SJSA1 (cell line): ENCODE measurements at places on chromosomes 1 and 21.

GRCh38 chr1:207461649-207462048 lies 7.5 kb downstream of the CR2 start:
- H3K4me3 ChIP-seq, result no peak overlapping the region
- H3K27ac ChIP-seq, result no peak overlapping the region
- H3K27me3 ChIP-seq, result peaks cover 17% of the 10 kb centered on the region; the same call in 1 of the 2 replicates
- no peak for DNase-seq

DNA sequence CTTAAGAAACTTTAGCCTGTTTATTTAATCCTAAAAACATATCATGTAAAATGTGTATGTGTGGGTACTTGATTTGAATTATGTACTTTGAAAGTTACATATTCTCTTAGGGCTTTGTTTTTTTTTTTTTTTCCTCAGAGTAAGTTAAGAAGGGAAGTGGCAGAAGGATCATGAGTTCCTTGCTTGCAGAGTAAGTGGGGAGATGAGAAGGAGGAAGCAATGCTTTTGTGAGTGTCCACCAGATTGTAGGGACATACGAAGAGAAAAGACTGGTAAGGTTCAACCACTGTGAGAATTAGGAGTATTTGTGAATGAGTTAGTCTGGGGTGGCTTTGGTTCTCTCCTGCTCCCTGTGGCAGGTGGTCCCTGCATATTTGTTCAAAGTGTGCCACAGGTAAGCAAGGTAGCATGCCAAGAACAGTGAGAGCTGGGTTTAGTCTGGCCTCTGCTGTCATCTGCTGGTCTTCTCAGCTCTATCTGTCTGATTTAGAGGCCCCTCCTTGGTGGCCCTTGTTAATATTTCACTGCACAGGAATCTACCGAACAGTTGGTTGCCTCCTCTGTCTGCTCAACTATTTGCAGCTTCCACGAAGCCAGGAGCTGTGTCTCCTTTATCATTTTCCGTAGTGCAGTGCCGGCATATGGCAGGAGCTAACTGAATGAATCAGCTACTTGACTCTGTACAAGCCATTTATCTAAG lies 9.5 kb downstream of the DNM3 start:
- no peak for DNase-seq
- no peaks in the 10 kb centered on the region for H3K36me3 ChIP-seq
- H3K27ac ChIP-seq, result no peak overlapping the region
- no peak overlapping the region for H3K4me3 ChIP-seq

- H3K27me3 ChIP-seq, result no peaks in the 10 kb centered on the region
- no peak for DNase-seq
- no peak overlapping the region for H3K4me3 ChIP-seq
- H3K36me3 ChIP-seq, result no peaks in the 10 kb centered on the region
- peaks cover 29% of the 10 kb centered on the region for H3K4me1 ChIP-seq
Measured at GRCh38 chr1:232617237-232617636, 12.7 kb downstream of the SIPA1L2 start.

- no peak overlapping the region for H3K27ac ChIP-seq
- H3K4me3 ChIP-seq, result no peak overlapping the region
Measured at GRCh38 chr1:195332102-195332501, 1276.1 kb downstream of the KCNT2 start.

- H3K36me3 ChIP-seq, result no peaks in the 10 kb centered on the region
- peaks cover 27% of the 10 kb centered on the region for H3K4me1 ChIP-seq
- no peak for DNase-seq
- no peak within 1 kb of the TSS for H3K27ac ChIP-seq
- no peaks in the 10 kb centered on the region for H3K27me3 ChIP-seq
- H3K4me3 ChIP-seq, result no peak within 1 kb of the TSS
Measured at GRCh38 chr1:113871597-113872113, at the start of gene PTPN22. Gene PTPN22, minus strand, starts transcription at chr1:113871712.

DNA sequence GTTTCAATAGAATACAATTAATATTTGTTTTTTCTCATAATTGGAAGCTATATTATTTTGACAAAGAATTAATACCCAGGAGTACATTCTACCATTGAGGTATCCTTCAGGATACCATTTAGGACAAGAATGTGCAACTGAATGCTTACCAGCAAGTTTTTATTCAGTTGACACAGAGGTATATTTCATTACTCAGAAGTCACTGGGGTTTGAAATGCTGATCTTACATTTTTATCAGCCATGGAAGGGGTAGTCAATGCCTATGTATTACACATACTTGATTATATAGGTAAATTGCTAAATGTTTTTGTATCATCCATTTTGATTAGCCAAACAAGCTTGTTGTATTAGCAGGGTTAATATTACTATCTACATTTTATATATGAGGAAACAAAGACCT lies 48.0 kb downstream of the C1orf87 start:
- H3K36me3 ChIP-seq, result no peaks in the 10 kb centered on the region
- no peaks in the 10 kb centered on the region for H3K4me1 ChIP-seq
- no peaks in the 10 kb centered on the region for H3K27me3 ChIP-seq
- no peak for DNase-seq
- H3K4me3 ChIP-seq, result no peak overlapping the region

- peaks cover 3% of the 10 kb centered on the region; the same call in 1 of the 2 replicates for H3K4me1 ChIP-seq
- no peak overlapping the region for H3K27ac ChIP-seq
- no peaks in the 10 kb centered on the region; the same call in 1 of the 2 replicates for H3K27me3 ChIP-seq
- no peaks in the 10 kb centered on the region for H3K36me3 ChIP-seq
Measured at GRCh38 chr1:1429671-1430073, 5.8 kb upstream of the VWA1 start.

- no peak overlapping the region for H3K4me3 ChIP-seq
- no peak overlapping the region for H3K27ac ChIP-seq
- no peaks in the 10 kb centered on the region for H3K27me3 ChIP-seq
- H3K4me1 ChIP-seq, result no peaks in the 10 kb centered on the region
- DNase-seq, result no peak
- H3K36me3 ChIP-seq, result no peaks in the 10 kb centered on the region
Measured at GRCh38 chr1:221076391-221076811, 197.2 kb downstream of the HLX start.

GRCh38 chr1:119981986-119982815 lies 85.9 kb upstream of the ADAM30 start:
- H3K4me3 ChIP-seq, result no peak overlapping the region
- peaks cover 13% of the 10 kb centered on the region for H3K4me1 ChIP-seq
- H3K27me3 ChIP-seq, result no peaks in the 10 kb centered on the region
- peaks cover 42% of the 10 kb centered on the region for H3K36me3 ChIP-seq
- H3K27ac ChIP-seq, result no peak overlapping the region

- no peak overlapping the region for H3K4me3 ChIP-seq
- H3K4me1 ChIP-seq, result no peaks in the 10 kb centered on the region
Measured at GRCh38 chr1:75328691-75329090, 194.5 kb downstream of the LHX8 start.

GRCh38 chr1:67306547-67306946 lies 1.1 kb upstream of the IL12RB2 start:
- H3K27me3 ChIP-seq, result 0 out of 2 replicates have a peak, but pooled peaks cover 3% of the 10 kb centered on the region
- no peak overlapping the region for H3K27ac ChIP-seq
- no peak overlapping the region for H3K4me3 ChIP-seq
- H3K36me3 ChIP-seq, result no peaks in the 10 kb centered on the region
- no peaks in the 10 kb centered on the region for H3K4me1 ChIP-seq

GRCh38 chr1:179824265-179824664 lies 53.3 kb downstream of the TOR1AIP2 start:
- peak; percentile 30 for DNase-seq
- no peaks in the 10 kb centered on the region for H3K36me3 ChIP-seq
- no peaks in the 10 kb centered on the region for H3K27me3 ChIP-seq
